ENCODE measurements at places on chromosomes 6 and 20. TPM values are rescaled to one million over a fixed set of nuclear protein-coding genes. Genes with fewer than 3 reads are reported as not detected.

The NKX2-2 gene
- not detected for total RNA-seq

DNA sequence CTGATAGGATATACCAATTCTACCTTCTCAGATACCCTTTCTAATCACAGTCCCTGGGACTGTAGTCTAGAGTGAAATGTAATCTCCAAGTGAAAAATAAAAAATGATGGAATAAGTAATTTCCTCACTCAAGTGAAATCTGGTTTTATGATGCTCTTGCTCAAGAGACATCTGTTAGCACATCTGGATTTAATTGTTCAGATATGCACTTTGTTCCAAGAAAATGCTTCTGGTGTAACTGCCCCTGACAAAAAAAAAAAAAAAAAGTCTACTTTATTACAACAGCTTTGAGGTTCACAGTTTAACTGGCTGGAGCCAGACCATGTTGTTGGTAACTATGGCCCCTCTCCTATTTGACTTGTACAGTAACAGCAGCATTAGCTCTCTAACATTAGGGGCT is 251.8 kb downstream of the BTBD9 start:
- DNase-seq = no peak

The CARMIL1 gene
- 21.7 TPM for total RNA-seq

The FAM83C gene
- total RNA-seq = not detected

The HLA-DQA2 gene
- not detected for total RNA-seq

The DEF6 gene
- 40.4 TPM for total RNA-seq

- no peak for DNase-seq
Observed at GRCh38 chr6:23246896-23247295, 677.5 kb downstream of the HDGFL1 start.

The SPATA25 gene
- 0.42 TPM for total RNA-seq

DNA sequence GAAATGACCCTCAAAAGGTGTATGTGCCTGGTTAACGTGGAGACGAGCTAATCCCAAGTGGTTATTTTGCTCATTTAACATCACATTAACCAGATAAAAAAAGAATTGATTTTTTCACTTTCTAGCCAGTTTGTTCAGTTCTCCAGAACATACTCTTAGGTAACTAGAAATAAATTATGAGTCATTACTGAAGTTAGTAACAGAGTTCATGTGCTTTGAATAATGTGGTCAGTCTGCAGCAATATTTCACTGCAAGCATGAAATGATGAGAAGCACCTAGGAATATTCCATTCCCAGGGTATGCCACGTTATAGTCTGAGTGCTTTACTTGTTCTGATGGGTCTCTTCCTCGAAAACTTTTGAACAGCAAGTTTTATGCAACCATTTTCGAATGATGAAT is 138.3 kb upstream of the INSM1 start:
- no peak for DNase-seq

GRCh38 chr6:74256381-74256780 is 560.4 kb downstream of the CD109 start:
- no peak for DNase-seq

DNA sequence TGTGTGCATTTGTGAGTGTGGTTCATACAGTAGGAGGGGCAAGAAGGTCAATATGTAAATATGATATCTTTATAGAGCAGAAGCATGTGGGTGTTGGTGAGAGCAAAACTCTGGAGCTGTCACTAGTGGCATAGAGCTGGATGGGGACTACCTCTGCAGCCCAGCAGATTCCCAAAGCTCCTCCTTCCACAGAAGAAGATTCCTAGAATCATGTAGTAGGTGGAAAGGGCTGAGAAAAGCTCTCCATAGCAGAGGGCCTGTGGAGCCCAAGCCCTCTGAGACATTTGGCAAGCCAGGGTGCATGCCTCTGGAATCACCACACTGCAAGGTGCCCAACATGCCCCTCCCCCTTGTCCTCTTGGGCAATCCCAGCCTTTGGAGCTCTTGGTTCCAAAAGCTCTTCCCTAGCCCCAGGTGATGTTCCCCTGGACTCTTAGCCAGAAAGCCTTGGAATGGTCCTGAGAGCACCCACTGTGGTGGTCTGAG is 233.2 kb downstream of the LRFN2 start:
- no peak for DNase-seq

DNA sequence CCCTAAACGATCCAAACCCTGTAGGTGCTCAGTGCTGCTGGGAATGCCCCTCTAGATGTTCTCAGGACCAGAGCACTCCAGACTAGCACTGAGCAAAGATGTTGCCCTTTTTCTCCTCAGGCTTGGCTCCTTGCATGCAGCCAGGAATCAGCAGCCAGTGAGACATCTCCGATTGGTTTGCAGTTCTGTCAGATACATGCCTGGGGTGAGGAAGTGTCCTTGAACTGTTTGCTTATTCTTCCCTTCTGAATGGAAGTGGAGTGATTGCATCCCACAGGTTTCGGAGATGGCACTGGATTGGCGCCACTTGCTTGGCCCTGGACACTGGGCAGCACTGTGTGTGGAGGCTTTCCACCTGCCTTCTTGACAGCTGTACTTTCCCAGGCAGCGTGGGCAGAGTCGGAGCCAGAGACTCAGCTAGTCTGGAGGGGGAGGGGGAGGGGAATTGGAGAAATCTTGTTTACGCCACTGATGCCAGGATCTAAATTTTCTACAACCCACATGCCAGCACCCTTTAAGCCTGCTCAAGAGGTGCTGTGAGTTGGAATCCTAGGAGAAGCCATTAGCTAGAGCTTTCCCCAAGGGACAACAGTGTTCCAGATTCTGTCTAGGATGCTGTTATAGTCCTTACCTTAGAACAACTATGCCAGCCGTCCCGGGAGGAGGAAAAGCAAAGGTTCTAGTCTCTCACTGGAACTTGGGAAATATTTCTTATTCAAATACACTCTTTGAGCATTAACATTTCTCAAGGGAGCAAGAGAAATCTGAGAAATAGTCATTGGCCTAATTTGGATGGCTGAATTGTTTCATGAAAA is 49.2 kb upstream of the SASH1 start:
- no peak for DNase-seq

The TRIM10 gene
- 0.98 TPM for total RNA-seq

GRCh38 chr20:43584448-43585136 is 6.1 kb upstream of the IFT52 start:
- no peak for DNase-seq

- DNase-seq = no peak
Observed at GRCh38 chr20:54678253-54678652, 202.9 kb downstream of the DOK5 start.

DNA sequence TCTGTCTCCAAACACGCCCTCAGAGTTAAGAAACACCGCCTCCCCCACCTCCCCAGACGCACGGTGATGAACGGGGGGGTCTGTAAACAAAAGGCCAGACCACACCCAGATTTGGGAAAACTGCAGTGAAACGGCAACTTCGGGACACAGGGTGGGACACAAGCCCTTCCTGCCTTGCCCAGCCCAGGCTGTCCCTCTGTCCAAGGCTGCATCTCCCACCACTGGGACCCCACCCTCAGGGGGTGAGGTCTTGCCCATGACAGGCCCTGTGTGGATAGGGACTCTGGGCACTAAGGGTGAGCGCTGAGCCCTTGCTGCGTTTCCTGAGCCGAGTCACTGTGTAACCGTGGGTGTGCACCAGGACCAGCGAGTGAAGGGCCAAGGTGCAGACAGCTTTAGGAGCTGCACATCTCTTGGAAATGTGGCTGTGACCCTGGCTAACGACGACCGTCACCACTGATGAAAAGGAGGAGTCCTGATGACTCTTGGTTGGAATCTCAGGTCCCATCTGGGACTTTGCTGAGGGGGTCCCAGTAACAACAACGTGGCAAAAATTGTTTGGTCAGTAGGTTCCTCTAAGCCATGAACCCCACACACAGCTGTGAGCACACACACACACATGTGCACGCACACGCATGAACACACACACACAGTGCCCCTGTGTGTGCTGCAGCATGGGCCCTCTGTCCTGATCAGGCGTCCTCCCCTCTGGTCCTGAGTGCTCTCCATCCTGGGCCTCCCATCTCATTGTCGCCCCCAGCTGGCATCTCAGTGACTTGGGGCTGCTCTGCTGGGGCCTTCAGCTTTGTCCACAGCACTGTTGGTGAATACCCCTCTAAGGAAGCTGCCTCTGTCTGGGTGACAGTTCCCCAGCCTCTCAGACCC is 100.6 kb downstream of the RAMACL start:
- DNase-seq = no peak

- DNase-seq = no peak
Observed at GRCh38 chr6:139582956-139583355, 208.5 kb upstream of the CITED2 start.
